AG08395 (cell line): ENCODE measurements at places on chromosomes 4 and X.

DNA sequence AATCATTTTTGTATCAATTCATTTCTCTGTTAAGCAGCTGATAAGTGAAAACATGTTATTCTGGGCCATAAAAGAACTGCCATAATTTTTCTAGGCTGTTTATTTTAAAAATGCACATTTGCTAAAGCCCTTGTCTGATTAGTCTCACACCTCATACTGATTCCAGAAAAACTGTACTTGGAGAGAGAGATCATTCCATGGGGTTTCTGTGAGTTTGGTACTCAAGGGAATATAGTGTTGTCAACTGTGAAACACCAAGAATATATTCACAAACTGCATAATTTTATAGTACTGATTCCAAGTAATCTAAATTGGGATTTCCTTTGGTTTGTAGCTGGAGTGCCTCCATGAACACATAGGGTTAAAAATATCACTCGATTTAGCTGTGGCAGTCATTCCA, 547.6 kb downstream of the RPA4 start:
- DNase-seq, result no peak

- no peak for DNase-seq
Observed at GRCh38 chr4:40412388-40412787, 77.3 kb downstream of the CHRNA9 start.

DNA sequence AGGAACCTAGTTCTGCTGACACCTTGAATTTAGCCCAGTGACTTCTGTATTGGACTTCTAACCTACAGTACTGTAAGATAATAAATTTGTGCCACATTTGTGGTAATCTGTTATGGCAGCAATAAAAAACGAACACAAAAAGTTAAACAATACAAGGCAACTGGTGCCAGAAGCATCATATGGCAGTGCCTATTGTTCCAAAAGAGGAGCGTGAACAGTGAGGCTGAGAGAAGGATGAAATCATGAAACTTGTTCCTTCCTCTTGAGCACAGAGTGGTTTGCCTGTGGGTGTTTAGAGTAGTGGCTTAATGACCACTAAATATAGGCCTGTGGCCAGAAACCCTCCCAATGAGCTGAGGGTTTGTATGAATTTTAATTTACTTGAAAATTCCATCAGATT, 69.7 kb upstream of the PGRMC2 start:
- DNase-seq, result no peak

GRCh38 chr4:101192244-101192643, 155.1 kb downstream of the PPP3CA start:
- DNase-seq, result no peak

- DNase-seq, result no peak
Observed at GRCh38 chrX:43467608-43468234, 188.4 kb upstream of the MAOA start.

GRCh38 chrX:30627818-30628652, 25.2 kb upstream of the GK start:
- no peak for DNase-seq

- peak; percentile 4 for DNase-seq
Observed at GRCh38 chrX:103614999-103615398, 7.2 kb downstream of the TCEAL3 start.

DNA sequence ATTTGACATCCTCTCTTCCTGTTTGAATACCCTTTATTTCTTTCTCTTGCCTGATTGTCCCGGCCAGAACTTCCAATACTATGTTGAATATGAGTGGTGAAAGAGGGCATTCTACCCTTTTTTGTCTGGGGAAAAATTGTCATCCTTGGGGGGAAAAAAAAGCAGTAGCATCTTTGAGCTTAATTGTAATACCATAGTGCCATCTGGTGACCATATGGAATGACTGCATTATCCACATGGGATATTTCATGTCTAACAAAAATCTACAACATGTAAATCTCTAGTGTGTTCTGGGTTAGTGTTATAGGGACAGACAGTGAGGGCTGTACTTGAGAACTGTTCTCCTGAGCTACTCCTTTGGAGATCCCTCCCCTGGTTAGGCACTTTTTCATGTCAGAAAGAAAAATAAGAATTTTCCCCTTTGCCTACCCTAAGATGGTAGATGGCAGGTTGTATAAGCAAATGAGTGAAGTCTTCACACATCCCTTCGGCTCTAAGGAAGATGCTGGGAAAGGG, 26.0 kb downstream of the CAPN6 start:
- peak; percentile 21 for DNase-seq

- no peak for DNase-seq
Observed at GRCh38 chr4:79287076-79287475, 38.8 kb downstream of the NAA11 start.

GRCh38 chr4:8142556-8142955, 16.1 kb downstream of the ABLIM2 start:
- DNase-seq, result no peak

GRCh38 chrX:106710771-106711170, 15.7 kb upstream of the RNF128 start:
- DNase-seq, result no peak

GRCh38 chr4:113593400-113594230, 167.9 kb downstream of the CAMK2D start:
- no peak for DNase-seq

DNA sequence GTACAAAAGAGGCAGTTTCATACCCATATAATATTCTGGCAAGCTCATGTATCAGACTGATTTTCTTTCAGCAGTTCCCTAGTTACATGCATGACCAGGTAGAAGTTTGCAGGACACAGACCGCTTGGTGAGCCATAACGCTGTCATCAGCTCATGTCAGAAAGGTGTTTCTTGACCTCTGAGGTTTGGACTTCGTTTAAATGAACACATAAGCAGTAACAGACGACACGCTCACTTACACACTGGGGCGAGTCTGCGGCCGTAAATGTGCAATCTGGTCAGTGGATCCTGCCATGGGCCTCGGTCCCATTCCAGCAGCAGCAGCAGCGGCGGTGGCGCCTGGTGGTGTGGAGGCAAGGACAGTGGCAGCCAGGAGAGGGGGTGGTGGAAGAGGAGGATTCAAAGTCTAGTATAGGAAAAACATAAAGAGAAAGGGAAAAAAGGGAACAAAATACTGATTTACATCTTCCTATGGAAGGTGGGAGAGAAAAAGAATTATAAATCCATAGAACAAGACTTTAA, 111.9 kb upstream of the CBR4 start:
- no peak for DNase-seq

DNA sequence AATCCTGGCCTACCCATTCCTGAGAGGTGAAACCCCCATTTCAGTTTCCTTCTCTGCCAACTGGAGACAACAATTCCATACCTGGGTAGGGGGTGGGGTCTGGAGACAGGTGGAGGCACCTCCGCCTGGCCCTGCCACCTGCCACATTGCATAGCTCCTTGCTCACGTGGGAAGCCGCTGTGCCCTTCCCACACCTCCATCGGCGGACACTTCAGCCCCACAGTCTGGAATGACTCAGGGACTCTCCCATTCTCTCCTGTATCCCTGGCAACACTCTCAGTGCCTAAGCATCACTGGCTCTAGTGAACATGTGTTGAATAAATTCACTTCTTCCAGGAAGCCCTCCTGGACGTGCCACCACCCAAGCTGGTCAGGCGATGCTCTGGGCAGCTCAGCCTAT, 21.7 kb downstream of the PPP2R2C start:
- DNase-seq, result no peak

- DNase-seq, result peak; percentile 17
Observed at GRCh38 chr4:118905566-118905965, 16.9 kb downstream of the SYNPO2 start.

DNA sequence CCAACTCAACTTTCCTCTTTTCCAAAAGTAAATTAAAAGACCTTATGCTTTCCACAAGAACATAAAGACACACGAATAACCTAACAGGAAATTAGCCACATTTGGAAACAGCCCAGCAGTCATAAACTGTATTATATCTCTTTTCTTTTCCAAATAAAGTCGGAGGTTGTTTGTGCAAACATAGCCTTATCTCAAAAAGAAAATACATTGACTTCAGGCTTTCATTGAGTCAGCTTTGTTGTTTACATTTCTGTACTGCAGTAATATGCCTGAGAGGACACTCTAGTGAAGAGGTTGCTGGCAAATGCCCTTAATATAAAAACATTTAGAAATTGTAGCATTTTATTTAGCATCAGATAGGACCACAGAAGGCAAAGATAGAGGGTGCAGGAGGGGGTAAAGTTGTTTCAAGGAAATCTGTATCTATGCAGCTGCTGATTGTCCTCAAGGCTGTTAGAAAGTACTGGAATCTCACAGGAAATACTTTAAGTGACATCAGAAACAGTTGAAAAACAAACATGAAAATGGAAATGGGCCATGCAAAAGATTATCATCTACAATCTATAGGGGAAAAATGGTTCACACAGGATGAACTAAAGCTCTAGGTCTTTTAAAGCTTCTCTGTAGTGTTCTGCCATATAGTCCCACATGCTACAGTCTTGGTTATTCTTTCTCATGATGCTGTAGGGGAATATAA, 14.5 kb downstream of the LNX1 start:
- no peak for DNase-seq

DNA sequence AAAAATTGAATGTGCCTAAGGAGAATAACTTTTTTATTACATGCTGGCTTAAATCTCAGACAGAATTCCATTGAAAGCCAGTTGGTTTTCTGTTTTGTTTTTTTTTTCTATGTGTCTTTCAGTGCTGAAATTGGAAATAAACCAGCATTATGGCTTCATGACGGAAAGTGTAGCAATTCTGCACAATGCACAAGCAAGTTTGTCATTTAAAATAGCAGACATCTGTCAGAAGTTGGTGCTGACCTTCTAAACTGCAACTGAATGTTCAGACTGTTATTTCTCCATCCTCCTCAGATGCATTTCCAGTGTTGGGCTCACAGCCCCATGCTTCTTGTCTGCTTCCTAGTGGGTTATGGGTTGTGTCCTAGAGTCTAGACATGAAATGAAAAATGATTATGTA, 107.2 kb upstream of the LIMCH1 start:
- DNase-seq, result no peak

GRCh38 chr4:677431-678293, 3.3 kb downstream of the MYL5 start:
- DNase-seq, result no peak

- no peak for DNase-seq
Observed at GRCh38 chr4:7189066-7189465, 3.3 kb upstream of the SORCS2 start.

DNA sequence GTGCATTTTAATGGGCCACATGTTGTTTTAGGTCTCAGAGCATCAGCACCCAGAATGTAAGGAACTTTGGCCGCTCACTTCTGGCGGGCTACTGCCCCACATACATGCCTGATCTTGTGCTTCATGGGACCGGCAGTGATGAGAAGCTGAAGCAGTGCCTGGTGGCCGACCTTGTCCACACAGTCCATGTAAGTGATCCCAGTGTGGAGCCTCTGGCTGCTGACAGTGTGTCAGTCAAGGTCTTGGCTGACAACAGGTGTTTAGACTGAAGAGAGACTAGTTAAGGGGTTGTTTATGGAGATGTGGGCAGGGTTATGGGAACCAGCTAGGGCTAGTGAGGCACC, 101.4 kb downstream of the FNIP2 start:
- DNase-seq, result no peak

- no peak for DNase-seq
Observed at GRCh38 chr4:92265798-92266197, 38.0 kb upstream of the GRID2 start.

GRCh38 chr4:171378323-171378722, 434.9 kb upstream of the GALNTL6 start:
- DNase-seq, result no peak

- DNase-seq, result peak; percentile 69
Observed at GRCh38 chr4:121656269-121656641, 40.5 kb downstream of the ANXA5 start.

GRCh38 chr4:125231661-125232060, 83.1 kb upstream of the FAT4 start:
- DNase-seq, result no peak

GRCh38 chrX:151155234-151155633, 21.1 kb upstream of the GPR50 start:
- DNase-seq, result no peak

DNA sequence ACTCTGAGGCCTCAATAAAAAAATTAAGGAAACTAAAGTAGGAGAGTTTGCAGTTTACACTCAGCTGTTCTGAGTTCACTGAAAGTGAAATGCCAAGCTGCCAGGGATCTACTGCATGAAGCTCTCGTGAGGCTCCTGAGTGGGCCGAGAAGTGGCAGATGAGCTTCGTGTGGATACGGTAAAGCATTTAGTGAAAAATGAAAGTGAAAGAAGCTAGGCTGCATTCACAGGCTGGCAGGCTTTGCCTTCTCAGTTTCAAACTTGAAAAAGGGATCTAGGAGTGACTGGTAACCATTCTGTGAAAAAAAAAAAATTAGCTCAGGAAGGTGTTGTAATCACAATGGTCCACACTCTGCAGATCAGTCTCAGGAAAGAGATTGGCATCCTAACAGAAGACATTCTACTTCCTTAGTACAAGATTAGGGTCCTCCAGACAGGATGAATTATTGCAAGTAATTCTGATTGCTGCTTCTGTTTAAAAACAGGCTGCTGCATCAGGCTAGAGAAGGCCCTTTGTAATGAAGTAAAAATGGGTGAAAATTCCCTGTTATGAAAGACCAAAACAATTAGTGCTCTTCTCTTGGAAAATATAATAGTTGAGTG, 679.9 kb downstream of the RPA4 start:
- peak; percentile 48 for DNase-seq

DNA sequence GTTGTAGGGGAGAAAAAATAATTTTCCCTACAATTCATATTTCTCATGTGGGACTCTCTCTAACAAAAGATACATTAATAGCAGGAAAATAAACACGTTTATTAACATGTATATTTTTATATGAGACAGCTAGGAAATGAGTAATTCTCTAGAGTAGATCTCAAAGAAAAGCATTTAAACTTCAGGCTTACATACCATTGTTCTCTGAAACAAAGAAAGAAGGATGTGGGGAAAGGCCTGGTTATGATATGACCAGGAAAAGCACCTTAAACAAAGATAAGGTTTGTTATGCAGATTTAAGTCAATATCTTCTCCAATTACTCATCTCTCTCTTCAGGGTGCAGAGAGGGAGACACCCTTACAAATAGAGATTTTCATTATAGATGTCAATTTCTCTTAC, 131.3 kb downstream of the SLC7A11 start:
- no peak for DNase-seq

GRCh38 chr4:6523251-6523650, 50.8 kb upstream of the PPP2R2C start:
- no peak for DNase-seq

- DNase-seq, result no peak
Observed at GRCh38 chr4:26227601-26228229, 93.1 kb upstream of the RBPJ start.

- DNase-seq, result no peak
Observed at GRCh38 chr4:10582059-10582686, 102.4 kb downstream of the CLNK start.

DNA sequence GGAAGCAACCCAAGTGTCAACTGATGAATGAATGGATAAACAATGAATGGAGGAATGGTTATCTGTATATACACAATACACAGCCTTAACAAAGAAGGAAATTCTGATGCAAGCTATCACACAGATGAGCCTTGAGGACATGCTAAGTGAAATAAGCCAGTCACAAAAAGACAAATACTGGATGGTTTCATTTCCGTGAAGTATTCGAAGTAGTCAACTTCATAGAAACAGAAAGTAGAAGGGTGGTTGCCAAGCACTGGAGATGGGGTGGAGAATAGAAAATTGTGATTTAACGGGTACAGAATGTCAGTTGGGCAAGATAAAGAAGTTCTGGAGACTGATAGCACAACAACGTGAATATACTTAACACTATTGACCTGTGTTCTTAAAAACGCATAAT, 28.2 kb downstream of the CENPU start:
- DNase-seq, result no peak
